ENCODE measurements at places on chromosomes 13 and 19. TPM values are rescaled to one million over a fixed set of nuclear protein-coding genes. Genes with fewer than 3 reads are reported as not detected.

GRCh38 chr19:467554-467953, 6.7 kb upstream of the SHC2 start:
- no peak for DNase-seq
- H3K4me3 ChIP-seq: no peak overlapping the region
- no peaks in the 10 kb centered on the region for H3K27me3 ChIP-seq
- no peaks in the 10 kb centered on the region for H3K4me1 ChIP-seq
- H3K27ac ChIP-seq: no peak overlapping the region

DNA sequence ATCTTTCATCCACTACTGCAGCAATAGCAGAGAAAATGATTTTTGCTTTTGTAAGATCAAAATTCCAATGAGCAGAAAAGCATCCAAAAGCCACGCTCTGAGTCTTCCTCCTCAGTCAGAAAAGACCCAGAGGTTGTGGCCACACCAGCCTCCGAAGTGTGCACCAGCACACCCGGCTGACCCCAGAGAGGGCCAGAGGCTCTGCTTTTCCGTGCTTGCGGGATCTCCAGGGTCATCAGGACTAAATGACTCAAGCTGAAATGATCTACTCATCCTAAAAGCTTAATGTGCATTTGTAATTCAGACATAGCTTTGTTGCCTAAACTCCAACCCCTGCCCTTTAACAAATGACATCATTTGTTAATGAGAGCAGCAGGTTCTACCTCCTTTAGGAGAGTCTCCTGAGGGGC, 16.5 kb downstream of the RXFP2 start:
- H3K4me1 ChIP-seq: no peaks in the 10 kb centered on the region
- no peaks in the 10 kb centered on the region for H3K36me3 ChIP-seq
- H3K4me3 ChIP-seq: no peak overlapping the region

DNA sequence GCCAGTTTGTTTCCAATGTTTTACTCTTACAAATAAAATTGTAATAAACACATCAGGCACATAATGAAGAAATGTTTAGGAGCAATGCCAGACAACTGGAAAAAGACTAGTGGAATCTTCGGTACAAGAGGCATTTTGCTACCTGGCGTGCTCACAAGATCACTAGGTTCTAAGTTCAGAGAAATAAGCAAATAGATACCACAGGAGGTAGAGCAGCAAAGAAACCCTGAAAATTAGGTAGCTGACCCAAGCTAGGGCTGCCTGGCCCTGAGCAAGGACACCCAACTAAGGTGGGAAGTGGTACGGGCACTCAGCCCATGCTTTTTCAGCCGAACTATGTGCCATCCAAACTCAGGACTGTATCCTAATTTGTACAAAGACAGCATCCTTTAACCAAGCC, 32.2 kb upstream of the TPP2 start:
- DNase-seq: no peak
- H3K27me3 ChIP-seq: peaks cover 4% of the 10 kb centered on the region
- no peak overlapping the region for H3K27ac ChIP-seq
- no peaks in the 10 kb centered on the region for H3K36me3 ChIP-seq
- no peak overlapping the region for H3K4me3 ChIP-seq
- H3K4me1 ChIP-seq: no peaks in the 10 kb centered on the region

DNA sequence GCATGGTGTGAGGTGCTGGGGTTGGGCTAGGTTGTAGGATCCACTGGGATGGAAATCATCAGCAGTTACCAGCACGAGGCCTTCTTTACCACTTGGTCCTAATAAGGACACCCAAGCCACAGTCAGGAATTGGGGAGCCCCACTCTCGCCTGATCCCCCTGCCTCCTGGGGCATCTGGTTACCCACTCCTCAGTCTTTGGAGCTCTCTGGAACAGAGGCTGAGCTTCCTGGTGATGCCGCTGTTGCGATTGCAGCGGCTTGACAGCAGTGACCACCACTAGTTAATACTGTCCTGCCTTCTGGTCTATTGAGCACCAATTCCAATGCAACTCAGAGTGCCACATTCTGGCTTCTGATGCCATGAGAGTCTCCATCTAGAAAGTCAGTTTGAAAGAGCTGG, 13.5 kb downstream of the TMEM272 start:
- H3K36me3 ChIP-seq: no peaks in the 10 kb centered on the region
- H3K27me3 ChIP-seq: no peaks in the 10 kb centered on the region
- no peak for DNase-seq
- no peak overlapping the region for H3K27ac ChIP-seq

Gene BICRA
- 34.3 TPM for total RNA-seq

DNA sequence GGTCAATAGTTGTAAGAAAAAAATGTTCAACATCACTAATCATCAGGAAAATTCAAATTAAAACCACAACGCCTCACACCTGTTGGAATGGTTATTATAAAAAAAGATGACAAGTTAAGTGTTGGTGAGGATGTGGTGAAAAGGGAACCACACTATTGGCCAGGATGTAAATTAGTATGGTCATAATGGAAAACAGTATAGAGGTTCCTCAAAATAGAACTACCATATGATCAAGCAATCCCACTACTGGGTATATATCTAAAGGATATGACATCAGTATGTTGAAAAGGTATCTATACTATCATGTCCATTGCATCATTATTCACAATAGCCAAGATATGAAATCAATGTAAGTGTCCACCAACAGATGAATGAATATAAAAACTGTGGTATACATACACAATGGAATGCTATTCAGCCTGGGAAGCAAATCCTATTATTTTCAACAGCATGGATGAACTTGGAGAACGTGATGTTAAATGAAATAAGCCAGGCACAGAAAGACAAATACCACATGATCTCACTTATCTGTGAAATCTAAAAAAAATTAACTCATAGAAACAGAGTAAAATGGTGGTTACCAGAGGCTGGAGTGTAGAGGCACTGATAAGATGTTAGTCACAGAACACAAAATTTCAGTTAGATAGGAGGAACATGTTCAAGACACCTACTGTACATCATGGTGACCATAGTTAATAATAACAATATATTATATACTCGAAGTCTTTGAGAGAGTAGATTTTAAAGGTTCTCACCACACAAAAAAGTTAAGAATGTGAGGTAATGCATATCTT, 56.6 kb downstream of the TBC1D4 start:
- H3K27ac ChIP-seq: no peak overlapping the region
- no peak for DNase-seq
- no peak overlapping the region for H3K4me3 ChIP-seq
- no peaks in the 10 kb centered on the region for H3K27me3 ChIP-seq
- peaks cover 14% of the 10 kb centered on the region for H3K4me1 ChIP-seq
- no peaks in the 10 kb centered on the region for H3K36me3 ChIP-seq

DNA sequence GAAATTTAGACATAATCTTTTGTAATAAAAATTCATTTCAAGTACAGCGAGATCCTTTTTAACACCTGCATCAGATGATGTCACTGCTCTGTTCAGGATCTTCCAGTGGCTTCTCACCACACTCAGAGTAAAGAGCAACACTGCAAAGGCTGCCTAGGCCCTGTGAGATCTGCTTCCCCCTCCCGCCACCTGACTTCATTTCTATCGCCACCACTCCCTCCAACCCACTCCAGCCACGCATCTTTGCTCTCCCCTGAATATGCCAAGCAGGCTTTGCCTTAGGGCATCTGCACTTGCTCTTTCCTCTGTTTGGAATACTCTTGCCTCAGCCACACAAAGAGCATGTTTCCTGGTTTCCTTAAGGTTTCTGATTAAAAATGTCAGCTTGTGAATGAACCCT, 58.3 kb downstream of the MBNL2 start:
- H3K36me3 ChIP-seq: peaks cover 2% of the 10 kb centered on the region
- H3K4me3 ChIP-seq: no peak overlapping the region
- no peak for DNase-seq

GRCh38 chr19:5889288-5889971, 14.2 kb downstream of the NDUFA11 start:
- peak overlapping the region; percentile 5 for H3K27ac ChIP-seq
- no peak overlapping the region for H3K4me3 ChIP-seq
- no peaks in the 10 kb centered on the region for H3K36me3 ChIP-seq

GRCh38 chr19:17405250-17406045, at the start of gene BST2:
Gene BST2 (minus strand): TSS chr19:17405630. CDS start chr19:17405575, 55 bp downstream.
- no peaks in the 10 kb centered on the region for H3K27me3 ChIP-seq
- peak within 1 kb of the TSS; percentile 10 for H3K27ac ChIP-seq
- H3K4me3 ChIP-seq: peak within 1 kb of the TSS; percentile 42
- H3K36me3 ChIP-seq: peaks cover 2% of the 10 kb centered on the region

DNA sequence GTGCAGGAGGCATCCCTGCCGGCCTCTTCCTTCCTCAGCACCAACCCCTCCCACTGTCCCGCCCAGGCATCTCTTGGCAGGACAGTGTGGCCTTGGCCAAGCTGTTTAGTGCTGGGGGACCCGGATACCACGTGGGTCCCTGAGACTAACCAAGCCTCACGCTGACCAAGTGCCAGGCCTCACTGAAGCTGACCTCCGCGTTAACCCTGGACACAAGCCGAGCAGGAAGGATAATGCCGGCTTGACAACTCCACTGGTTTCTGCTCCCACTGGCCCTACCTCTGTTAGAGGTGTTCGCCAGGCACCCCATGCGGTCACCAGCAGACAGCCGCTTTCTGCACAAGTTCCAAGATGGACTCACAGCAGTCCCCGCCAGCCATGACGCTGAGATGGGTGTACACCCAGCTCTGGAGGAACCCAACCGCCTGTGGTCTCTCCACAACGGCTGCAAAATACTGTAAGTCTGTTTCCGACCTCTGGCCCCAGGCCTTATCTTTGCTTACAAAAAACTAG, 12.4 kb downstream of the GRTP1 start:
- no peak for DNase-seq
- no peaks in the 10 kb centered on the region for H3K4me1 ChIP-seq
- no peaks in the 10 kb centered on the region for H3K27me3 ChIP-seq
- H3K4me3 ChIP-seq: no peak overlapping the region
- peaks cover 4% of the 10 kb centered on the region for H3K36me3 ChIP-seq

GRCh38 chr13:112905086-112905485, 63.9 kb upstream of the MCF2L start:
- H3K27me3 ChIP-seq: no peaks in the 10 kb centered on the region
- H3K4me1 ChIP-seq: peaks cover 18% of the 10 kb centered on the region
- no peak for DNase-seq
- H3K27ac ChIP-seq: no peak overlapping the region
- peaks cover 6% of the 10 kb centered on the region for H3K36me3 ChIP-seq

Gene PLPP2
- total RNA-seq: 29.6 TPM

DNA sequence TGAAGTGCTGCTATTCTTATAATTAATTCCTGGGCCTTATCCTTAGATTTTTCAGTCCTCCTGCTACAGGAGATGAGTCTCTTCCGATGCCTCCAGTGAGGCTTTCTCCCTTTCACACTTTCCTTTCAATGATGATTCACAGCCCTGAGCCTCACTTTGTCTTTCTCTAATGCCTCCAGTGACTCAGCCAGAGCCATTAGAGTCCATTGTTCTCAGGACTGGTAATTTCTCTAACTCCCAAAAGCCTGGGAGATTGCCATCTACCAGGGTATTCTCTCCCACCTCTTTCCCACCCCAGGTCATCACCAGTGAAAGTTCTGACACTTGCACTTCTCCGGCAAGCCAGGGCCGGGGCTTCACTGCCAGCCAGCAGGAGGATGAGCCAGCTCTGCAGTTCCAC, 49.6 kb upstream of the ARGLU1 start:
- H3K36me3 ChIP-seq: no peaks in the 10 kb centered on the region
- no peak overlapping the region for H3K27ac ChIP-seq
- no peak for DNase-seq

DNA sequence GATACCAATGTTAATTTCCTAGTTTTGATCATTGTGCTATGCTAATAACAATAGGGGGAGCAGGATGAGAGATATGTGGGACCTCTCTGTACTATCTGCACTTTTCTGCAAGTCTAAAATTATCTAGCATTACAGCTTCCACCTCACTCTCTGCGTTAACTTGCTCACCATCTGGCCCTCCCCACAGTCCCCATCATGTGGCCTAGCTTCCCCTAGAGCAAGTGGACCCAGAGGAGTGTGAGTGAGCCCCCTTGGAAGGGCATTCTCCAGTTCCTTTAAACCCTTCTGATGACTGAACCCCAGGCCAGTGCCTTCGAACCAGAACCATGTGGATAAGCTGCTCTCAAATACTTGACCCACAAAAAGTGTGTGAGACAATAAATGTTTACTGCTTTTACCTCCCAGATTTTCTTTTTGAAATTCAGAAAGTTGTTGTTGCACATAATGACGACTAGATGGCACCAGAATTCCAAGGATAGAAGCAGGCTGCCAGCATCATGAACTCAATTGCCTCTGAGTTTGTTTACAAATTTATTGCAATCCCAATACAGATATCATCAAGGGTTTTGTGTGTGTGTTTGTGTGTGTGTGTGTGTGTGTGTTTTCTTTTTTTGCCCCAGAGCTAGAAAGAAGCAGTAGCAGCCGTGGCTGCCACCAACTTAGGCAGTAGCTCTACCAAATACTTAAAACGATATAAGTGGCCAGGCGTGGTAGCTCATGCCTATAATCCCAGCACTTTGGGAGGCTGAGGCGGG, 49.0 kb upstream of the ZNF780A start:
- H3K27me3 ChIP-seq: no peaks in the 10 kb centered on the region
- H3K36me3 ChIP-seq: no peaks in the 10 kb centered on the region
- H3K4me1 ChIP-seq: no peaks in the 10 kb centered on the region
- H3K4me3 ChIP-seq: no peak overlapping the region

DNA sequence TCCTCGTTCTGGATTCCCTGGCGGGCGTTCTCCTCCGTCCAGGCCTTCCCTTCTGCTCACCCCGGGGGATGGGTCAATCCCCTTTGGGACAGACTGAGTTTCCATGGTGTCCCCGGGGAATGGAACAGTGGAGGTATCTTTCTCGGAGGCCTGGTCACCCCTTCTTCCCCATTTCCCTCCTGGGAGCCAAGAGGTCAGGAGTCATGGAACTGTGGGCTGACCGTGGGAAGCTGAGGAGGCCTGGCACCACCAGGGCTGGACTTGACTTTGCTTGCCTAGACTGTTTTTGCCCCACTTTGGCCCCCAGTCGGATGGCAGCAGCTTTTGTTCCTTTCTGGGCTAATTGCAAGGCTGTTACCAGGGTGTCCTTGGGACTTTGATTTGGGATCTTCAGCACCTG, 2.0 kb downstream of the NACC1 start:
- peaks cover 3% of the 10 kb centered on the region for H3K36me3 ChIP-seq
- H3K27me3 ChIP-seq: no peaks in the 10 kb centered on the region

Gene FPR1
- total RNA-seq: not detected

GRCh38 chr13:109859898-109860297, 73.5 kb upstream of the IRS2 start:
- no peak overlapping the region for H3K27ac ChIP-seq
- no peak overlapping the region for H3K4me3 ChIP-seq
- no peak for DNase-seq
- no peaks in the 10 kb centered on the region for H3K36me3 ChIP-seq
- no peaks in the 10 kb centered on the region for H3K4me1 ChIP-seq

Gene RSPH6A
- 0.30 TPM for total RNA-seq

GRCh38 chr13:63381078-63381859, 1965.6 kb upstream of the PCDH20 start:
- no peak overlapping the region for H3K4me3 ChIP-seq
- no peaks in the 10 kb centered on the region for H3K27me3 ChIP-seq
- H3K27ac ChIP-seq: no peak overlapping the region
- DNase-seq: no peak
- H3K4me1 ChIP-seq: no peaks in the 10 kb centered on the region

- no peak overlapping the region for H3K4me3 ChIP-seq
- DNase-seq: no peak
- H3K27me3 ChIP-seq: no peaks in the 10 kb centered on the region
- 0 out of 2 replicates have a peak, but pooled peaks cover 2% of the 10 kb centered on the region for H3K36me3 ChIP-seq
- no peaks in the 10 kb centered on the region for H3K4me1 ChIP-seq
Measured at GRCh38 chr19:10998045-10998533, 37.3 kb downstream of the SMARCA4 start.

All from Caco-2 (cell line).